ENCODE measurements at places on chromosomes 12 and 14.

- H3K4me1 ChIP-seq: no peaks in the 10 kb centered on the region
- no peak for DNase-seq
- no peak overlapping the region for H3K27ac ChIP-seq
- H3K4me3 ChIP-seq: no peak overlapping the region
- no peaks in the 10 kb centered on the region for H3K36me3 ChIP-seq
Observed at GRCh38 chr12:102504280-102504679, 23.9 kb upstream of the IGF1 start.

GRCh38 chr12:47039756-47040155 is 39.7 kb upstream of the PCED1B start:
- H3K4me1 ChIP-seq: no peaks in the 10 kb centered on the region
- DNase-seq: no peak
- H3K4me3 ChIP-seq: no peak overlapping the region
- no peaks in the 10 kb centered on the region for H3K36me3 ChIP-seq

DNA sequence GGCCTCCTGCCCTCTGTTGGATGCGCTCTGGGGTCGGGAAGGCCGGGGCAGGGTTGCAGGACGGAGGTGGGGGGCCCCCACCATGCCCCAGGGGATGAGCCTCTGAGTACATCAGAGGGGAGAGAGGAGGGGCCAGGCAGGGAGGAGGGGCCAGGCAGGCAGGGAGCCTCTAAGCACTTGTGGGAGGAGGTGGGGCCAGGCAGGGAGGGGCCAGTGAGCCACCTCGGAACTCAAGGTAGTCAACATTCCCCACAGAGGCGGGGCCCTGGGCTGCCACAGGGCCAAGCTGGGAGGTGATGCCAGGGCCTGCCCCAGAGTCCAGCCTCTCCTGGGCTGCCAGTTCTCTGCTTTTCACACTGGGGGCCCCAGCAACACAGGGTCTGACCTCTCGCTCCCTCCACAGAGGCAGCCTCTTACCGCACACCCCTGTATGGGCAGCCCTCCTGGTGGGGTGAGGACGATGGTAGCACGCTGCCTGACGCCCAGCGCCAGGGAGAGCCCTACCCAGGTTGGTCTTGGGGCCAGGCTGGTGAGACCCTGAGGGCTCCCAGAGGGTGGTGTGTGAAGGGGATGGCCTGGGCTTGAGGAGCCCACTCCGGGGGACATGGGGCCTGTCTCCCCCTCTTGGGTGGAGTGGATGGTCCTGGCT is 17.4 kb downstream of the CEP170B start:
- H3K4me3 ChIP-seq: no peak overlapping the region
- H3K27me3 ChIP-seq: no peaks in the 10 kb centered on the region
- no peak overlapping the region for H3K27ac ChIP-seq

- peaks cover 32% of the 10 kb centered on the region for H3K27me3 ChIP-seq
- DNase-seq: no peak
- no peak overlapping the region for H3K4me3 ChIP-seq
- H3K27ac ChIP-seq: no peak overlapping the region
- H3K36me3 ChIP-seq: no peaks in the 10 kb centered on the region
- H3K4me1 ChIP-seq: no peaks in the 10 kb centered on the region
Observed at GRCh38 chr12:10086387-10086786, 12.4 kb downstream of the CLEC1A start.

- peaks cover 67% of the 10 kb centered on the region for H3K36me3 ChIP-seq
- H3K27me3 ChIP-seq: no peaks in the 10 kb centered on the region
- H3K4me1 ChIP-seq: no peaks in the 10 kb centered on the region
- no peak overlapping the region for H3K4me3 ChIP-seq
Observed at GRCh38 chr12:79778802-79779448, 88.2 kb upstream of the PAWR start.

- no peak overlapping the region for H3K4me3 ChIP-seq
- H3K36me3 ChIP-seq: no peaks in the 10 kb centered on the region
- DNase-seq: no peak
- H3K27ac ChIP-seq: no peak overlapping the region
- H3K27me3 ChIP-seq: no peaks in the 10 kb centered on the region
Observed at GRCh38 chr12:83823386-83824045, 1089.1 kb downstream of the SLC6A15 start.

DNA sequence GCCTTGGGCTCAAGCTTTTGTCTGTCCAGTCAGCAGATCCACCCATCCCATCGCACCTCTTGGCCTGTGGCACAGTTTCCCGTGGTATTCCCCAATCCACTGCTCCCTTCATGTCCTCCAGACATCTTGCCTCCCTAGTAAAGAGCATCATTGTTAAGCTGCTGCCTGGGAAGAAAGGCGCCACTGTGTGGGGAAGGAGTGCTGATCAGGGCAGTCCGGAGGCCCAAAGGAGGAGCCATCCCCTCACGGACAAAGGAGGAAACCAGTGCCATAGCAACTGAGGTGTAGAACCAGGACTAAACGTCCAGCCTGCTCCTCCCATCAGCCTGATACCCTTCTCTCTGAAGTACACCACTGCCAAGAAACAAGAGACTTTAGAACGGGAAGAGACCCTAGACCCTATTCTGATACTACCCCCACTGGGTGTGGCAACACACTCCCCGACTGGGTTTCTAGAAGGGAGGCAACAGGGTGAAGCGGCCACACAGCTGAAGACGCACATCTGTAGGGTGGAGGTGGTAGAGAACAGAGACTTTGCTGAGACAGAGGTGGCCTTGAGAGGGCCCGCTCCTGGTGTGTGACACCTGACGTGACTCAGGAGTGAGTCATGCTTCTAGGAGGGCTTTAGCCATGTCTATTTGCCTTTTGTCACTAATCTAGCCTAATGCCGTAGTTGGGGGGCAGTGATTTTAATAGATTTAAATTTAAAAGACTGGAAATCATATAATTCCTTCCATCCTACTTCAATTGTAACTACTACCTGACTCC is 185.0 kb downstream of the DPF3 start:
- H3K36me3 ChIP-seq: no peaks in the 10 kb centered on the region
- H3K4me3 ChIP-seq: no peak overlapping the region
- no peaks in the 10 kb centered on the region for H3K27me3 ChIP-seq

GRCh38 chr14:56422703-56423213 is 156.8 kb upstream of the TMEM260 start:
- H3K4me1 ChIP-seq: peaks cover 2% of the 10 kb centered on the region
- no peak overlapping the region for H3K4me3 ChIP-seq
- H3K27me3 ChIP-seq: peaks cover 56% of the 10 kb centered on the region
- no peak overlapping the region for H3K27ac ChIP-seq
- no peaks in the 10 kb centered on the region for H3K36me3 ChIP-seq
- no peak for DNase-seq

GRCh38 chr14:103694572-103695026 is 20.7 kb downstream of the XRCC3 start:
- peaks cover 33% of the 10 kb centered on the region for H3K36me3 ChIP-seq
- no peak overlapping the region for H3K27ac ChIP-seq

- H3K4me3 ChIP-seq: no peak overlapping the region
- DNase-seq: no peak
- no peaks in the 10 kb centered on the region for H3K36me3 ChIP-seq
- H3K27me3 ChIP-seq: peaks cover 48% of the 10 kb centered on the region
Observed at GRCh38 chr14:88815980-88816379, 8.5 kb upstream of the TTC8 start.

DNA sequence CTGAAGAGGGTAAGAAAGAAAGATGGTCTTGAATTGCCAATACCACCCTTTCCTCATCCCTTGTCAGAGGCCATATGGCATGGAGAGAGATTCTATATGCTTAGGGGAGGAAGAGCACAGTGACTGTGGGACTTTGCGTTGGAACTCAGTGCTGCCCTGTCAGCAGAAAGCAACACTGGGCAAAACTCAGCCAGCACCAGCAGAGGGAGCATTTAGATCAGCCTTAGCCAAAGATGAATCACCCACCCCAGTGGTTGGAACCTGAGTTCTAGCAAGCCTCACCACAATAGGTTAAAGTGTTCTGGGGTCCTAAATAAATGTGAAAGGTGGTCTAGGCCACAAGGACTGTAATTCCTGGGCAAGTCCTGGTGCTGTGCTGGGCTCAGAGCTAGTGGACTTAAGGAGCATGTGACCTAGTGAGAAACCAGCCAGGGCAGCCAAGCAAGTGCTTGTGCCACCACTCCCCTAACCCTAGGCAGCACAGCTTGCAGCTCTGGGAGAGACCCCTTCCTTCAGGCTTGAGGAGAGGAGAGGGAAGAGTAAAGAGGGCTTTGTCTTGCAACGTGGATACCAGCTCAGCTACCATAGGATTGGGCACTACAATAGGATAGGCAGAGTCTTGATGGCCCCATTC is 11.4 kb upstream of the BCAT1 start:
- DNase-seq: no peak
- no peak overlapping the region for H3K4me3 ChIP-seq
- H3K36me3 ChIP-seq: no peaks in the 10 kb centered on the region
- H3K4me1 ChIP-seq: no peaks in the 10 kb centered on the region
- no peak overlapping the region for H3K27ac ChIP-seq
- H3K27me3 ChIP-seq: no peaks in the 10 kb centered on the region

GRCh38 chr12:82793751-82794281 is 107.1 kb downstream of the TMTC2 start:
- H3K36me3 ChIP-seq: no peaks in the 10 kb centered on the region
- H3K4me1 ChIP-seq: no peaks in the 10 kb centered on the region
- H3K27me3 ChIP-seq: no peaks in the 10 kb centered on the region
- H3K4me3 ChIP-seq: no peak overlapping the region

GRCh38 chr14:20714593-20715250 is 26.2 kb downstream of the ANG start:
- H3K27ac ChIP-seq: no peak overlapping the region
- H3K27me3 ChIP-seq: peaks cover 61% of the 10 kb centered on the region
- no peak for DNase-seq
- H3K4me1 ChIP-seq: no peaks in the 10 kb centered on the region
- no peak overlapping the region for H3K4me3 ChIP-seq

DNA sequence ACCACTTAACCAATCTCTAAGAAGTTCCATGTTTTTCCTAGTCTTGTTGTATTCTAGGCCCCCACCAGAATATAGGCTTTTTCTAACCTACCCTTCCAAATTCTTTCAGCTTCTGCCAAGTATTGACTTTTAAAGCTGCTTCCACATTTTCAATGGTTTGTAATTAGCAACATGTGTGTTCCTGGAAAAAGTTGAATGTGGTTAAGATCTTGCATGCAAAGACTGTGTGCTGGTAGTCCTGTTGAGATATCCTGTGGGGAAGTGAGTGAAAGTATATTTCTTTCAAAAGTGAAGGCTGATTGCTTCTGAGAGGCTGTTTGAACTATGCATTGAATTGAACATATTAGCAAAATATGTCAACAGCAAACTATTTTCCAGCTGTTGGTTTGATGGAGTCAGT is 646 bp upstream of the OR6C4 start:
- H3K27ac ChIP-seq: no peak overlapping the region
- H3K36me3 ChIP-seq: no peaks in the 10 kb centered on the region
- no peak overlapping the region for H3K4me3 ChIP-seq
- peaks cover 58% of the 10 kb centered on the region for H3K27me3 ChIP-seq
- DNase-seq: no peak

- H3K27ac ChIP-seq: no peak overlapping the region
- no peak overlapping the region for H3K4me3 ChIP-seq
- DNase-seq: no peak
- no peaks in the 10 kb centered on the region for H3K36me3 ChIP-seq
Observed at GRCh38 chr12:18262514-18262913, 1.2 kb downstream of the PIK3C2G start.

DNA sequence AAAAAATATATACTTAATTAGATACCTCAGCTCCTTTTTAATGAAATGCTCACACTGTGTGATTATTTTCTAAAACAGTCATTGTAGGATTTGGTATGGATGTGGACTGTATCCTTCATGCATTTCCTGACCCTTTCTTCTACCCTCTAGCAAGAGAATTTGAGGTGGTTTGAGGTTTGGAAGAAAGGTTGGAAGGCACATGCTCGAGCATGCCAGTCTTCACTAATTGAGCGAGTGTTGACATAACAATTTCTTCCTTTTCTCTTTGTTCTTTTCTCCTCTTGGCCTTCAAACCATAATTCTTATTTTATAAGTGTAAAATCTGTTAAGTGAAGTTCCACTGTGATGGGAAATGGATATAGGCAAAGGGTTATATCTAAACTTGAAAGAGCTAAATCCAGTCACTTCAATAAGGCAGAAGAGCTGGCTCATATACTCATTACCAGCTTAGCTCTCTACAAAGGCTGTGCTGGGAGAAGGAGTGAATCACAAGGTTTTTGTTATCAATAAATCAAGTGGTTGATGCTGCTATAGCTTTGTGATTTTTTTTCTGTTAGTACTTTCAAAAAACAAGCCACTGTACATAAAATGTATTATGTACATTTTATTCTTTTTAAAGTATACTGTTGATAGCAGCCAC is 16.2 kb upstream of the PTHLH start:
- no peak for DNase-seq
- no peaks in the 10 kb centered on the region for H3K4me1 ChIP-seq
- H3K27me3 ChIP-seq: peaks cover 17% of the 10 kb centered on the region
- no peak overlapping the region for H3K4me3 ChIP-seq
- H3K27ac ChIP-seq: no peak overlapping the region

DNA sequence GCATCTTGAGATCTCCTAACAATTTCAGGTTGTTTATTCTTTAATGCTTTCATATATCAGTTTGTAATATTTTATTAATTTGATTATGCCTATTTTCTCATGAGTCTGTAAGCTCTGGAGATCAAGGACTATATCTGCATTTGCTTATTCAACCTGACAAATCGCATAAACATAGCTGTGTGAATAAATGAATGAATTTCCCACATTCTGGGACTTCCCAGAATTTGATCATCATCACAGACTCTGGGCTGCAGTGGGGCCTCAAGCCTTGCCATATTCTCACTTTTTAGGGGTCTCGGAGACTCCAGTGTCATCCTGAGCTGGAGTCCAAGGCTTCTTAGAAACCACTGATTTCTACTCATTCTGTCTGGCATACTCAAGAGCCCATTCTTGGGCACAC is 180.5 kb downstream of the DAD1 start:
- no peaks in the 10 kb centered on the region for H3K27me3 ChIP-seq
- H3K36me3 ChIP-seq: no peaks in the 10 kb centered on the region
- DNase-seq: no peak
- no peaks in the 10 kb centered on the region for H3K4me1 ChIP-seq
- H3K27ac ChIP-seq: no peak overlapping the region
- no peak overlapping the region for H3K4me3 ChIP-seq

DNA sequence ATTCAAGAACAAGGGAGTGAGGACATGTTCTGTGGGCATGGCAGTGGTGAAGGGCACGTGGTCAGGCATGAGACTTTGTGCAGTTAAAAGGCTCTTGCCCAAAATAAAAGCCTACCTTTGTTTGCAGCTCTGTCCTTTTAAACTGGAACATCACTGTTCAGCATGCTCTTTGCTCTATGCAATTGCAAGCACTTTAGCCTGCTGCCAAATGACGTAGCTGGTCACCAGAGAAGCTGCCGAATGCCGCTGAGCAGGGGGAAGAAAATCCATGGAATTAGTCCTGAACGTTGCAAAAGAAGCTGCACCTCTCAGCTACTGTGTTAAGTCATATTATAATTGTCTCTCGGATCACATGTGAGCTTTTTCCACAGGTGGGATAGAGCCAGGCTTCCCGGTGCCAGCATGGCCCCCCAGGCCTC is 176.3 kb upstream of the DIO2 start:
- no peaks in the 10 kb centered on the region for H3K27me3 ChIP-seq
- H3K4me1 ChIP-seq: no peaks in the 10 kb centered on the region
- H3K4me3 ChIP-seq: no peak overlapping the region
- H3K36me3 ChIP-seq: no peaks in the 10 kb centered on the region

All from effector memory CD8-positive, alpha-beta T cell (primary cell).